ENCODE measurements at places on chromosomes 5 and 9. TPM values are rescaled to one million over a fixed set of nuclear protein-coding genes. Genes with fewer than 3 reads are reported as not detected.

DNA sequence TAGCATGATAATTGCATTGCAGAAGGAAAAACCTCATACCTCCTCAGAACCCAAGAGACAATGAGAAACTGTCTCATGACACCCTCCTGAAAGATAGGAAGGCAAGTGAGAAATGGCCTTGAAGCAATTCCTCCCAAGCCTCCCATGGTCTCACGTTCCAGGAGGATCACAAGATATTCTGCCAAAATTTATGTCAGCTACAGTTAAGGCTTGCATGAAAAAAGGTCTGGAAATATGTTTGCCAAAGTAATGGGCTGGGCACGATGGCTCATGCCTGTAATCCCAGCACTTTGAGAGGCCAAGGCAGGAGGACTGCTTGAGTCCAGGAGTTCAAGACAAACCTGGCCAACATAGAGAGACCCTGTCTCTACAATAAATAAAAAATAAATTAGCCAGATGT, 12.6 kb upstream of the HOMER1 start:
- DNase-seq, result no peak

GRCh38 chr5:37412515-37412914, 33.4 kb downstream of the WDR70 start:
- no peak for DNase-seq

DNA sequence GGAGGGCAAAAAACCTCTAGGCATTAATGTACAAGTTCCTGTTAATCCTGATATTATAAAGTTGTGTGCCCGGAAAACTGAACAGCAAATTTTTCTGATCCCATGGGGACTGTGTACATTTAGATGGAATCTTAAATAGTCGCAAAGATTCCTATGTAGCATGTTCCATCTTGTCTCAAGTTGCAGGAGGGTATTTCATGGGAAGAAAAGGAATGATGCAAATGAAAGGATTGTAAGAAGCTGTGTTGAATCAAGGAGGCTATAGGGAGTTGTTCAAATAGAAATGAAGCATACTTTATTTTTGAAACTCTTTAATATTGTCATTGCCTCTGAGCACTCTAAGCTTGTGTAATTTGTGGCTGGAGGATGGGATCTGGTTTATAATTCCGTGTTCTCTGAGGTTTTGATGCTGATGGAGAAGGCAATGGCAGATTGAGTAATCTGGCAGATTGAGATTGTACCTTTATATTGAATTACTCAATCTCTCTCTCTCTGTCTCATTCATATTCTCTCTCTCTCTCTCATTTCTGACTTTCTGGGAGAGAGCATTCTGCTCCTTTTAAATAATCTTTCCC, 288.5 kb downstream of the OSTF1 start:
- no peak for DNase-seq

DNA sequence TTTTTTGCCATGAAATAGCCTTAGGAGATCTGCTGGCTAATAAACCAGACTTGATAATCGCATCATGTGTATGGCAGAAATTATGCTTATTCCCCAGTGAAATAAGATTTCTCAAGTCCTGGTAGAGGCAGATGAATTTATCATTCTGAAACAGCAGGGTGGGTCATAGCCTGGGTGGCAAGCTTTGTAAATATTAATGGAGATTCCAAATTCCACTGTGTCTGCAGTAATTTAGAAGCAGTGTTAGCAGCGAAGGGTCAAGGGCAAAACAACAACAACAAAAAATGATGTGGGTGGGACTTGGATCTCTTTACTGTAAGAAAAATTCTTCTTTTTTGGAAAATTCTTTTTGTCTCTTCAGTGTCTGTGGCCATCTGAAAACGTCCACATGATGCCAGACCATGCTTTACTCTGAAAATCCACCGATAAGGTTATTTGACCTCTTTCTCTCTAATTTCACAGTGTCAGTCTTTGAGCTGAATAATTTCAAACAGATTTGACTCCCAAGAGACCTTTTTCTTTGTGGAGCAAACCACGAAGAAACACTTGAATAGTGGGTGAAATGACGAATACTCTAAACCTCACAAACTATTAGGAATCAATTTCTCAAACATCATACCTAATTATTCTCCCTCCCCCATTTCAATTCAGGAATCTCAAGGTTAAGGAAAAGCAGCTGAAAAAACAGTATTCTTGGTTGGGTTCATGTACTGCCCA, 106.0 kb upstream of the RPS23 start:
- DNase-seq, result no peak

The PCDHGC5 gene
- 1.1 TPM for total RNA-seq

DNA sequence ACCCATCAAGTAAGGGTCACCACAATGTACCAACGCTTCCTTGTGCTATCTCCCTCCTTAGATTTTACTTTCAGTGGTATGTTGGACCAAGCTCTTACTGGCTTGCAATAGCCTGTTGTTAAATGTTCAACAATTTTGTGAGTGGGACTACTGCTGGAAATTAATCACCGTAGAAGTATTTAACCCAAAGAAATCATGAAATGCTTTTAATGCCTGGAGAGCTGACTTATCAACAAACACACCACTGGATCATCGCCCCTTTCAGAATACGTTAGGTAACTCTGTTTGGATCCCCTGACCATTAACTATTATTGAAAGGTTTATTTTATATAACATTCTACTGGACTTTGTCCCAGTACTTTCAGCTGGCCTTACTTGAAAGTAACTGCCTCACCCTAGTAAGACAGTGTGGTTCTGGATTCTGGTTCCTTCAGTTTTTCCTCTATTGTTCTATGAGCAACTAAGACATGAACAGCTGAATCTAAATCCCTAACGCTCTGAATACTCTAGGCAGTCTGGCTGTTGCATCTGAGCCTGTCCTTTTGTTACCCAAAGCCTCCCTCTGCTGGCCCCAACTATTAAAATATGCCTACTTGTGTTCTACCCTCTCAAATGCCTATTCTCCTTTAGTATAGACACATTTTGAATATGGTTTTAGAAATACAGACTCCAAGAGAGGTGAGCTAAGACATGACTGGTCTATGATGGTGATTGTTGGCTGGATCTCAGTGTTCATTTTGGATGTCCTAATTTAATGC, 1203.4 kb upstream of the DMAC1 start:
- DNase-seq, result no peak

The GKAP1 gene
- total RNA-seq, result 8.1 TPM

DNA sequence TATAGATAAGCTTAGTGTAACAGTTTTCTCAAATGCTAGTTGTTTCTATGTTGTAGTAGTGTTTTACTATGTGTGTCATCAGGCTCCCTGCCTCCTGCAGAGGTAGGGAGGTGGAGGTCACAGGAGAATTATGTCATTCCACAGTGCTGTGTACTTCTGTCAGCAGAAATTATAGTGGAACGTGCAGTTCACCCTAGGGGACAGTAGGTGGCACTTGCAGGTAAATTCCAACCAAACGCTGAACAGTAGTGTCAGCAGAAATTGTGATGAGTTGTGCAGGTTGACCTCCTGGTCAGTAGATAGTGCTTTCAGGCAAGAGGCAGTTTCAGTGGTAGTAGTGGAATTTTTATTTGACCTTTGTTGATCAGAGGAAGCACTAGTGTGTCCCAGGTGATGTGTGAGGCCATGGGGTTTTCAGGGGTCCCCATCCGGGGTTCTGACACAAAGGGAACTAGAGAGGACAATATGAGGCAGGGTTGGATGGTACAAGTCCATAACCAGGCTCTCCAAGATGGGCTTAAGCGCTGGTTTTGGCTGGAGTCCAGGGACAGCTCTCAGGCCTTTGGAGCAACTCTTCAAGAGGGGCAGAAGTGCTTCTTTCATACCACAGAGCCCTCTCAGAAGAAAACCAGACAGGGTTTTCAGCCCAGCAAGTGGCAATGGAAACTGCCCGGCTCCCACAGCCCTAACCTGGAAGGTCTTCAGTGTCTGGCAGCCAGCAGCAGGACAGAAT, 402.9 kb downstream of the CYLC2 start:
- DNase-seq, result no peak

The CAMK4 gene
- total RNA-seq, result 0.42 TPM

- no peak for DNase-seq
Measured at GRCh38 chr5:174698156-174698555, 26.2 kb upstream of the MSX2 start.

DNA sequence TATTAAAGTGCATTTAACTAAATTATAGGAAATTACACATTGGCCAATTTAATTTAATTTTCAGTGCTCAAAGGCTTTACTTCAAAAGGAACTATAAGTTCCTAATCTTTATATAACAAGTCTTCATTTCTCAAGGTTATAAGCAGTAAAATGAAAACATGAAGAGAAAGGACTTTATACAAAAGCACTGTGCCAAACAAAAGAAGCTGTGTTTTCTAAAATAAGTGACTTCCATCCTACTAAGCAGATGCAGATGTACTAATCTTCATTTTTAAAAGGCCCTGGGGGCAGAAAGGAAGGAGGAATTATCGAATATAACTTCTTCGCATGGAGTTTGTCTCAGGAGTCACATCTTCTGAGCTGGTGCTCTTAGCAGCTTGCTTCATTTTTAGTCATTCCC, 81.4 kb downstream of the SHC3 start:
- no peak for DNase-seq

DNA sequence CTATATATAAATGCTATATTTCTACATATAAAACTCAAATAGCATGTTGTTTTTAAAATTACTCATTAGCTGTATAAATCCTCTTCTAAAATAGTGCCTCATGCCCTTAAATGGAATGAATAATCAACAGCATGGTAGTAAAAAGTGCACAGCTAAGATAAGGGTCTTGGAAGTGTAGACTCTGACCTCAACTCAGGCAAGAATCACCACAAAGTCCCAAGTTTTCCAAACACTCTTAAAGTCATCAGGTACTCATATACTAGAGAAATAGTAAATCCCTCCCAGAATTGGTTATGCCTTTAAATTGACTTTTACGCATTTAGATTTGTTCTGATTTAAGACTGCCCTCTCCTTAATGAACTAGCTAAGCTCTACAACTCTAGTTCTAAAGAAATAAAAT, 113.8 kb downstream of the TMEM161B start:
- no peak for DNase-seq

The AK8 gene
- 1.5 TPM for total RNA-seq

The RUSC2 gene
- total RNA-seq, result 40.2 TPM

DNA sequence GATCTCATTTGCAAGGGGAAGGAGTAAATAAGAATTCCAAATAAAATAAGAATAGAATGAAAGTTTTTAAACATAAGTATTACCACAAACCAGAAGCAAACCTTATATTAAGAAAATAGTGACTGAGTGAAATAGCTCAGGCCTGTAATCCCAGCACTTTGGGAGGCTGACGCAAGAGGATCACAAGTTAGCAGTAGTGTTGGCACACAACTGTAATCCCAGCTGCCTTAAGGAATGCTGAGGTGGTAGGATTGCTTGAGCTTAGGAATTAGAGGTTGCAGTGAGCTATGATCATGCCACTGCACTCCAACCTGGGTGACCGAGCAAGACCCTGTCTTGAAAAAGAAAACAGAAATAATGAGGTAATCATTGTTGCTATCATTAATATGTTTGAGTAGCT, 47.0 kb downstream of the APC start:
- DNase-seq, result no peak

DNA sequence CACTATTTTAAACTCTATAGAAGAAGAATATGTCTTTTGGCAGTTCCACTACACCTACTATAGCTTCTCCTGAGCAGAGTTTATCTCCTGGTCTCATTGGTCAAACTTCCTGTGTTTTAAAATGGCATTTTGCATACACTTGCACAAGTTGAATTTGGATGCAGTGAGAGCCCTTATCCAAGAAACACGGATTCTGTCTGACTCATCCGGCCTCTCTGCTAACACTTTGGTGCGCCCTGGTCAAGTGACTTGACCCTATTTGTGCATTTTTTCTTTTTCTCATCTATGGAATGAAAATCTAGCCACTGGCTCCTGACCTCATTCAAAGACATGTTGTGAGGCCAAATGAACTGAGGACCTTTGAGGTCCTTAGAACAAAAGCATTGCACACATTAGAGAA, 20.0 kb downstream of the PIP5K1B start:
- DNase-seq, result no peak

GRCh38 chr9:99361817-99362216, 139.7 kb downstream of the SEC61B start:
- no peak for DNase-seq

DNA sequence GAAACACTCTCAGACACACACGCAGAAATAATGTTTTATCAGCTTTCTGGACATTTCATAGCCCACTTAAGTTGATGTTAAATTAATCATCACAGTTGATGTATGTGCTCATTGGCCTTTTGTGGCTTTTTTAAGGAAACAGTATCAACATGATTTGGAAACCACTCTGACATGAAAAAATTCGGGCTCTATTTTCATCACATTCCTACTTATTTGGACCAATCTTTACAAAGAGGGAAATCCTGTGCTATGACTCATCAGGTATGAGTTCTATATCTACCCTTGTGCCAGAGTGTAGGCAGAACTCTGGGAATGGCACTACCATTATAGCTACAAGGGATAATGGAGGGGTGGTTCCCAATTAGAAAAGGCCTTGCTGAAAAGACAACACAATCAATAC, 388.4 kb upstream of the PTGER4 start:
- DNase-seq, result no peak

The SPINK6 gene
- total RNA-seq, result not detected

DNA sequence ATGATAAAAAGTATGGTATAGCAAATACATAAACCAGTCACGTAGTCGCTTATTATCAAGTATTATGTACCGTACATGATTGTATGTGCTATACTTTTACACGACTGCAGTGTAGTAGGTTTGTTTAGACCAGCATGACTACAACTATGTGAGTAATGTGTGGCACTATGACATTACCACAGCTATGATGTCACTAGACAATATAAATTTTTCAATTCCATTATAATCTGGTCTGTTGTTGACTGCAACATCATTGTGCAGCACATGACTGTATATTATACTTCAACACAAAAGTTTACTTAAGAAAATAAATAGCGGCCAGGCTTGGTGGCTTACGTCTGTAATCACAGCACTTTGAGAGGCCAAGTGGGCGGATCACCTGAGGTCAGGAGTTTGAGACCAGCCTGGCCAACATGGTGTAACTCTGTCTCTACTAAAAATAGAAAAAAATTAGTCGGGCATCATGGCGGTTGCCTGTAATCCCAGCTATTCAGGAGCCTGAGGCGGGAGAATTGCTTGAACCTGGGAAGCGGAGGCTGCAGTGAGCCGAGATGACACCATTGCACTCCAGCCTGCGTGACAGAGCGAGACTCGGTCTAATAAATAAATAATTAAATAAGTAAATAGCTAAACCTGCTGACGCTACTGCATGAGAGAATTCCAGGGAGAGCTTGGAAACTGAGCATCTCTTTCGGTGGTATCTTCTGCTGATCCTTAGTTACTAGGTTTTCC, 24.6 kb upstream of the JADE2 start:
- peak; percentile 24 for DNase-seq

- DNase-seq, result peak; percentile 45
Measured at GRCh38 chr5:175712681-175713085, 54.8 kb downstream of the HRH2 start.

The ARL15 gene
- 24.3 TPM for total RNA-seq

GRCh38 chr5:126373375-126374108, 49.7 kb upstream of the GRAMD2B start:
- no peak for DNase-seq

The ANKDD1B gene
- total RNA-seq, result 0.64 TPM
